Upper lobe of left lung (tissue), 6 donors: ENCODE measurements at places on chromosomes 16 and 17. TPM values are rescaled to one million over a fixed set of nuclear protein-coding genes. Genes with fewer than 3 reads are reported as not detected.

Gene CNTROB
- total RNA-seq, result 164 TPM

- H3K36me3 ChIP-seq, result no peaks in the 10 kb centered on the region
- H3K4me1 ChIP-seq, result peaks cover 33% of the 10 kb centered on the region
- peak overlapping the region; percentile 49 for H3K27ac ChIP-seq
- H3K27me3 ChIP-seq, result no peaks in the 10 kb centered on the region
- no peak overlapping the region for H3K4me3 ChIP-seq
Observed at GRCh38 chr17:59425085-59425931, 93.9 kb downstream of the YPEL2 start.

Gene SMIM22
- total RNA-seq, result 71.0 TPM

- no peak overlapping the region for H3K27ac ChIP-seq
- no peaks in the 10 kb centered on the region for H3K27me3 ChIP-seq
- peaks cover 8% of the 10 kb centered on the region for H3K36me3 ChIP-seq
- H3K4me3 ChIP-seq, result no peak overlapping the region
Observed at GRCh38 chr16:4006397-4006999, 109.7 kb downstream of the ADCY9 start.

GRCh38 chr17:57121308-57122042 lies 36.4 kb downstream of the AKAP1 start:
- H3K4me3 ChIP-seq, result no peak overlapping the region
- DNase-seq, result no peak
- H3K4me1 ChIP-seq, result no peaks in the 10 kb centered on the region
- peaks cover 25% of the 10 kb centered on the region for H3K36me3 ChIP-seq
- H3K27ac ChIP-seq, result no peak overlapping the region
- no peaks in the 10 kb centered on the region for H3K27me3 ChIP-seq

GRCh38 chr16:1740781-1741490 lies 30.4 kb downstream of the NME3 start:
- H3K4me3 ChIP-seq, result no peak overlapping the region
- H3K4me1 ChIP-seq, result no peaks in the 10 kb centered on the region
- no peaks in the 10 kb centered on the region for H3K27me3 ChIP-seq
- H3K27ac ChIP-seq, result no peak overlapping the region

- H3K4me1 ChIP-seq, result peaks cover 52% of the 10 kb centered on the region
- H3K27me3 ChIP-seq, result no peaks in the 10 kb centered on the region
- H3K36me3 ChIP-seq, result peaks cover 11% of the 10 kb centered on the region
- no peak for DNase-seq
Observed at GRCh38 chr17:4541328-4542002, 13.7 kb downstream of the MYBBP1A start.

DNA sequence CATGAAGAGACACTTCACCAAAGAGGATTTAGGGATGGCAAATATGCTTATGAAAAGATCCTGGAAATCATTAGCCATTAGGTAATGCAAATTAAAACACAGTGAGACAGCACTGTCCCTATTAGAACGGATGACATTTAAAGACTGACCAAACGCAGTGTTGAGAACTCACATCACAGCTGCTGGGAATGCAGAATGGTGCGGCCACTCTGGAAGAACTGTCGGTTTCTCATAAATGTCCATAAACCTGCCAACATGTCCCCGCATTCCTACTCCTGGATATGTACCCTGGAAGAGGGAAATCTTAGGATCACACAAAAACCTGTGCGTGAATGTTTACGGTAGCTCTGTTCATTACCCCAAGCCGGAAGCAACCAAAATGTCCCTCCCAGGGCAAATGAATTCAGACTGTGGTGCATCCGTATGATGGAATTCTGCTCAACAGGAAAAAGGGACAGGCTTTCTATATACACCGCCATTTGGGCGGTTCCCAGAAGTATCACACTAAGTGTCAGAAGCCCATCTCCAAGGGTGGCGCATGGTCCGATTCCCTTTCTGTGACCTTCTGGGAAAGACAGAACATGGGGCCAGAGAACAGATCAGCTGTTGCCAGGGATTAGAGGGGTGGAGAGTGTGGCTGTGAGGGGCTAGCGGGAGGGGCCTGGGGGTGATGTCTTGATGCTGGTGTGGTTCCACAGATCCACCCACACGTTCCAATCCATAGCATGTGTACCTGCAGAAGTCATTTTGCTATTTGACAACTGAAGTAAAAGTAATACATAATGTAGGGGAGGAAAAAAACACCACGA lies 197.2 kb upstream of the CHMP6 start:
- no peak for DNase-seq
- H3K27ac ChIP-seq, result no peak overlapping the region
- peaks cover 17% of the 10 kb centered on the region for H3K4me1 ChIP-seq
- H3K27me3 ChIP-seq, result no peaks in the 10 kb centered on the region

Gene CD79B
- total RNA-seq, result 3.8 TPM

- no peak overlapping the region for H3K27ac ChIP-seq
- H3K36me3 ChIP-seq, result no peaks in the 10 kb centered on the region
- no peak for DNase-seq
- no peak overlapping the region for H3K4me3 ChIP-seq
- peaks cover 10% of the 10 kb centered on the region for H3K4me1 ChIP-seq
- no peaks in the 10 kb centered on the region for H3K27me3 ChIP-seq
Observed at GRCh38 chr16:22014271-22014873, 6.5 kb downstream of the MOSMO start.

DNA sequence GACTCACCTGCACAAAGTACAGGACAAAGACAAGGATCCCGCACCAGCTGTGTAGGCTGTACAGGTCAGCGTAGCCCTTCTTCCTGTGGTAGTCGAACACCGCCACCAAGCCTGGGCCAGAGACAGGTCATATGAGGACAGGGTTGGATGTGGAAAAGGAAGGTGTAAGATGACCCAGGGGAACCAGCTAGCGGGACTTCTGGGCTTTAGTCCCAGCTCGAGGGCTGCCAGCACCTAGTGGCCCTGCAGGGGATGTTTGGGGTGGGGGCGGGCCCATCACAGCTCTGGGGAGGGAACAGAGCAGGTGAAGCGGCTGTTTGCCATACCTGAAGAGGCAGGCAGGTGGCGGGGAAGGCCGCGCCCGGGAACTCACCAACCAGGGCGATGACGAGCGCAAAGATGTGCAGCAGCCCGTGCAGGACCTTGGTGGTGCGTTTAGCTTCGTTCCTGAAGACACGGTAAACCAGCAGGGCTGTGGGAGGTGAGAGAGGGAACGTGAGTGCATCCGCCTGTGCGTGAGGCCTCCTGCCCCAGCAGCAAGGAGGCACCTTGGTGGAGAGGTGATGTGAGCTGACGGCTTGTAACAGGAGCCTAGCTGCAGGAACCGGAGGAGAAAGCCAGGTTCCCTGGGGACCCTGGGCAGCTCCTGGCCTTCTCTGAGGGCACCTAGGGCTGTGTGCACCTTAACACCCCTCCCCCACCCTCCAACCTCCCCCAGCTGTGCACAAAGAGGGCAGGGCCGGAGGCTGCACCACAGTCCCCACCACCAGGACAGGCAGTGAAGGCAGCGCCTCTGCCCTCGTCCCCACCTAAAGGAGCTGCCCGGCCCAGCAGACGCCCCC lies 10.2 kb downstream of the CYB561 start:
- peaks cover 76% of the 10 kb centered on the region for H3K4me1 ChIP-seq
- peak; percentile 85 for DNase-seq
- peaks cover 6% of the 10 kb centered on the region for H3K36me3 ChIP-seq
- H3K27ac ChIP-seq, result peak overlapping the region; percentile 78
- no peak overlapping the region for H3K4me3 ChIP-seq

DNA sequence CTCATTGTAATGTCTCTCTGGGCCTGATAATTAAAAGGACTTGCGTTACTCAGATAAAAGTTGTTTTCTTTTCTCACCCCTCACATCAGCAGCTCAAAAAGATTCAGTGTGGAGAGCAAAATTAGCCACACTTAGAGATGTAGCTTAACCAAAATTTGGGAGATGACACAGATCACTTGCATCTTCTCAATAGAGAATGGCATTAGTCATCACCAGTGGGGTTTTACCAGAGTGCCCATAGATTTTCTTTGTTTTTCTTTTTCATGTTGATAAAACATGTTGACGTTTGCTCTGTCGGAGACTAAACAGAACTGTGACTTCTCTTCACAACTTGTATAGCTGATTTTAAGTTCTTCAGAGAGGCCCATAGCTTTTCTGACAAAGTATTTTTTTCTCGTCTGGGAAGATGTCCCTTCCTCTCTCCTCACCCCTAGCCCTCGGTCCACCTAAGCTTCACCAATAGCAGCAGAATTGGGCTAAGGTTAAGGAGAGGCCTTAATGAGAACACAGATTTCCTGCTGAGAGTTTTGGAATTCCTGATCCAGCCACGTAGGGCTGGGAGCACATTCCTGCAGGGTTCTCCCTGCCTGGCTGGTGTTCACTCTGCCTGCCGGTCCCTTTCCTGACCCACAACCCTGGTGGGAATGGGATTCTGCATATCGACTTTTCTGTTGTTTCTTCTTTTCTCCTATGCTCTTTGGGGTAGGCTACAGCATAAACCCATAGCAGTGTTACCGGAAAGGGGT lies 92.6 kb downstream of the CACNG3 start:
- no peaks in the 10 kb centered on the region for H3K36me3 ChIP-seq
- no peak overlapping the region for H3K4me3 ChIP-seq
- H3K27ac ChIP-seq, result no peak overlapping the region
- H3K27me3 ChIP-seq, result no peaks in the 10 kb centered on the region
- no peak for DNase-seq

Gene UTS2R
- not detected for total RNA-seq

- no peak overlapping the region for H3K4me3 ChIP-seq
- peak overlapping the region; percentile 21 for H3K27ac ChIP-seq
- peaks cover 52% of the 10 kb centered on the region for H3K36me3 ChIP-seq
- peaks cover 24% of the 10 kb centered on the region for H3K4me1 ChIP-seq
Observed at GRCh38 chr16:67939507-67940445, 3.1 kb upstream of the PSMB10 start.

DNA sequence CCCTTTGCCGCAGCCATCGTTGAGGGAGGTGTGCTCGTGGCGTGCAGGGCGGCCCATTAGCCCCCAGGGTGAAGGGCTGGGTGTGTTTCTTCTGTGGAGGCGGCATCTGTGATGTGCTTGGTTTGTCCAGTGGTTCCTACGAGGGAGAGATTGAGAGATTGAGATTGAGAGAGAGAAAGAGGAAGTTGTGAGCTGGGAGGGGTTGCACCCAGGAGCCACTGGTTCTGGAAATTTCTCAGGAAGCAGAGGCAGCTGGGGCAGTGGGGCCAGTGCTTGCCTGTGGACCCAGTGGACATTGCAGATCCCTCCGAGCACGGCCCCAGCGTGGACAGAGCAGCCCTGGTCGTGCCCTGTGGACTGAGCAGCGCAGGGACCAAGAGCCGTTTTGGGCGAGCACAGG lies 72.0 kb upstream of the ZNF750 start:
- DNase-seq, result no peak
- no peaks in the 10 kb centered on the region for H3K36me3 ChIP-seq
- peaks cover 5% of the 10 kb centered on the region for H3K4me1 ChIP-seq
- no peak overlapping the region for H3K4me3 ChIP-seq
- H3K27me3 ChIP-seq, result no peaks in the 10 kb centered on the region

- no peak overlapping the region for H3K4me3 ChIP-seq
- H3K4me1 ChIP-seq, result no peaks in the 10 kb centered on the region
- no peak for DNase-seq
- no peak overlapping the region for H3K27ac ChIP-seq
Observed at GRCh38 chr17:36777118-36777517, 160.2 kb upstream of the LHX1 start.

DNA sequence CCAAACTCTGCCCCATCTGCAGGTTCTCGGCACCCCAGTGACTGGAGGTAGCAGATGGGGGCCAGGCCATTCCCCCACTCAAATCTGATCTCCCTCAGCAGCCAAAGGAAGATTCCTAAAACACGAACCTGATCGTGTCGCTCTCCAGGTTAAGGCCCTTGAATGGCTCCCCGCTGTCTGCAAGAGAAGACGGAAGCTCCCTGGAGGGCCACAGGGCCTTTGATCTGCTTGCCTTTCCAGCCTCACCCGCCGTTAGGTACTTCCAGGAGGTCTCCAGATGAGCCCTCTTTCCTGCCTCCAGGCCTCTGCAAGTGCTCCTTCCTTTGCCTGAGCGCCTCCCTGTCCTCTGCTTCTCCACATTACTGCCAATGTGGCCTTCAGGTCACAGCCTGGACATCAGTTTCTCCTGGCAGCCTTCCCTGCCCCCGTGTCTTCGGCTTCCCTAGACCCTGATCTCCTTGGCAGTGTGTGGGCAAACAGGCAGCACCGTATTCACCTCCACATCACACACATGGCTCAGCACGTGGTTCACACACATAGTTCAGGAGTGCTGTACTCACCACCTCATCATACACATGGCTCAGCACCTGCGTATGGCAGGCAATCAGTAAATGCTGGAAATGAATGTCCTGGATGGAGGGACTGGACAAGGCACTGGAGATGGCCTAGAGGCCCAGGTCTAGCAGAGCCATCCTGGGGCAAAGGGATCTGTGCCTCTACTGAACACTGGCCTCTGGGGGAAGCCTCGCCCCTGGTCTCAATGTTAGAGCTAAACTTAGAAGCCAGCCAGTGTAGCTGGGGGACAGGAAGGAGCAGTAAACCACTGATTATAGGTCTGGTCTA lies 26.4 kb upstream of the MRPS23 start:
- peaks cover 49% of the 10 kb centered on the region for H3K4me1 ChIP-seq
- no peak for DNase-seq
- peaks cover 23% of the 10 kb centered on the region for H3K36me3 ChIP-seq
- no peaks in the 10 kb centered on the region for H3K27me3 ChIP-seq
- peak overlapping the region; percentile 81 for H3K27ac ChIP-seq

GRCh38 chr17:38897176-38897575 lies 27.3 kb downstream of the LASP1 start:
- peak overlapping the region; percentile 73 for H3K27ac ChIP-seq
- no peak overlapping the region for H3K4me3 ChIP-seq
- no peaks in the 10 kb centered on the region for H3K27me3 ChIP-seq
- no peak for DNase-seq
- peaks cover 30% of the 10 kb centered on the region for H3K36me3 ChIP-seq

Gene MYH2
- total RNA-seq, result not detected

- no peaks in the 10 kb centered on the region for H3K36me3 ChIP-seq
- H3K4me3 ChIP-seq, result no peak overlapping the region
- H3K27me3 ChIP-seq, result no peaks in the 10 kb centered on the region
- DNase-seq, result no peak
- no peaks in the 10 kb centered on the region for H3K4me1 ChIP-seq
Observed at GRCh38 chr16:83059237-83059636, 432.5 kb downstream of the CDH13 start.

Gene EVI2A
- 30.1 TPM for total RNA-seq

DNA sequence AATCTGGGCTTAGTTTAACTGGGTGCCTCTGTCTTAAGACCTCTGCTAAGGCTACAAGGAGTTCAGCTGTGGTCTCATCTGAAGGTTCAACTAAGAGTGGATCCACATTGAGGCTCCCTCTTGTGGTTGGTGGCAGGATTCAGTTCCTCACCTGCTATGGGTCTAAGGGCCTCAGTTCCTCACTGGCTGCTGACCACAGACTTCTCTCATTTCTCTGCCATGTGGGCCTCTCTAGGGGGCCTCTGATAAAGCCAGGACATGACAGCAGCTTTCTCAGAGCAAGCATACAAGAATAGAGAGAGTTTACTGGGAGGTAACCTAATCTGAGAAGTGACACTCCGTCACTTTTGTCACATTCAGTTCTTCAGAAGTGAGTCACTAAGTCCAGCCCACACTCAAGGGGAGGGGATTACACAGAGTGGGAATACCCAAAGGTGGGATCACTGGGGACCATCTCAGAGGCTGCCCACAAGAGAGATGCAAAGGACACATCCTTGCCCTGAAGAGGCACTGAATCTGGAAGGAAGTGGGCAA lies 19.2 kb upstream of the ABAT start:
- no peak overlapping the region for H3K27ac ChIP-seq
- H3K36me3 ChIP-seq, result no peaks in the 10 kb centered on the region
- peak; percentile 53 for DNase-seq
- no peak overlapping the region for H3K4me3 ChIP-seq

Gene YBX2
- not detected for total RNA-seq
